Fibroblast of gingiva (primary cell): ENCODE measurements at places on chromosomes 13 and 19.

- no peak for DNase-seq
Observed at GRCh38 chr19:45231891-45232290, 13.3 kb downstream of the EXOC3L2 start.

- DNase-seq, result no peak
Observed at GRCh38 chr13:24691381-24691780, 11.2 kb downstream of the ATP12A start.

- peak; percentile 74 for DNase-seq
Observed at GRCh38 chr13:40060296-40061007, 405.0 kb downstream of the COG6 start.

DNA sequence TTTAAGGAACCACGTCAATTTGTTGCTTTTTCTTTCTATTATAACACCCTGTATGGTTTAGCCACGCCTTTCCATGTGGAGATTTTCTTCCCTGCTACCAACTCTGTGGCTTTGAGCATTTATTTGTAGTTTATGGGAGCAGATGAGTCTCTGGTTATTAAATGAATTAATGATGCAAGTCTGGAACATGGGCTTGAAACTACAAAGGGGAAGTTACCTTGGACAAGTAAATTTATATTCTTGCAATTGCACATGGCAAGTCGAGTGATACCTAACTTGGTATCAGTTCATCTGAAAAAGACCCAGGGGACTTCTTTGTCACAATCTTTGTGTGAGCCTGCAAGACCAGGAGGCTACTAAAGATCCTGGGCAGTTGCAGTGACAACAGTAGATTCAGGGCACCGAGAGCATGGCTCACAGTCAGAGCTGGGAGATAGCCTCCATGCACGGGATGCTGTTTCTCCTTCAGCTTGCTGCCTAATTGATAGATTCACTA is 24.4 kb downstream of the B3GLCT start:
- no peak for DNase-seq

- DNase-seq, result peak; percentile 91
Observed at GRCh38 chr13:30119476-30119875, 187.9 kb downstream of the KATNAL1 start.

DNA sequence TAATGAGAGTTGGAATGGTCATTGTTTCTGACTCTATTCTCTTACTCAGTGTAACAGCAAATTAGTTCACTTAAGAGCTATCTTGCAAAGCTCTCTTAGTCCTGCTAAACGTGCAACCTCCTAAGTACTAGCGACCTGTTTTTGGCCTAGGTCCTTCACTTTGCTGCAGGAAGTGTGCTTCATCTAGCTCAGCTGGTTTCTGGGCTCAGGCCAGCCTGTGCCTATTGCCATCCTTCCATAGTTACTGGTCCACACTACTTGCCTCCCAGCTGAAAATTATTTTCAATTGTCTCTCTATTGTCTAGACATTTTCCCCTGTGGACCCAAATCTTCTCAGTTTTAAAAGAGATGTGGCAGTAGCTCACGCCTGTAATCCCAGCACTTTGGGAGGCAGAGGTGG is 561.3 kb downstream of the FGF9 start:
- DNase-seq, result no peak

GRCh38 chr13:46831588-46832194 is 34.7 kb upstream of the ESD start:
- peak; percentile 52 for DNase-seq
